ENCODE measurements at places on chromosomes 3 and 15.
A peak's percentile ranks its signal among the peaks of the same experiment; 100 is the strongest.

DNA sequence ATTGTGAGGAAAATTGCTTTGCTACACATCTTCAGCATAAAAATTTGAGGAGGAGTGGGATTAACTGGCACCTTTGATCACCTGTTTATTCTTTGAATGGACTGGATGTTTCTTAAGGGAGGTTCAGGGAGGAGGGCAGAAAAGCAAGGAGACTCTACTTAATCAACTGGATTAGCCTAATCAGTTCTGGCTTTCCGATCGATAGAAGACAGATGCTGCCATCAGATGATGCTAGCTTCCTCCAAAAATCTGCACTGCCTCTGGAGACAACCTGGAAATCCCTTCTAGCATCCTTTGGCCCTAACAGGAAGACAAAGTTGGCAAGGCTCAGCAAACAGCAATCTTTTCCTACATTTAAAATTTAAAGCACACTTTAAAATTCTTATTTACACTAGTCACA is 197.8 kb downstream of the EBLN2 start:
- DNase-seq = no peak

- no peak for DNase-seq
These were observed 77.6 kb upstream of the FRMD4B start for GRCh38 chr3:69463531-69463930.

DNA sequence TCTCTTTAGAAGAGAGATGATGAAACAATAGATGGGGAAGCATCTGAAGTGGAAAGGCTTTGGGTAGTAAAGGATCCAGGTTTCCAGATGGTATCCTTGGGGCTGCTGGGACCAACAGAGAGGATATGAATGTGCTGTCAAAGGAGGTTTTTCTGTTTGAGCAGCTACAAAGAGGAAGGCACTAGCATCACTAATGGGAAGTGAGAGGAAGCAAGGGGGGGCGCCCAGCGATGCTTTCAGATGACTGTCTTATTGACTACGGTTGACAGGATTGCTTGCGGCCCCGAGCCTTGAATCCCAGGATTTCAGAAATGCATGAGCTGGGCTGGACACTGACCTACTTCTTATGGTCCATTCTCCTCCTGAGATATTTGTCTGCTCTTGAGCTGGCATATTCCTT is 103.8 kb upstream of the GALNT15 start:
- DNase-seq = no peak

DNA sequence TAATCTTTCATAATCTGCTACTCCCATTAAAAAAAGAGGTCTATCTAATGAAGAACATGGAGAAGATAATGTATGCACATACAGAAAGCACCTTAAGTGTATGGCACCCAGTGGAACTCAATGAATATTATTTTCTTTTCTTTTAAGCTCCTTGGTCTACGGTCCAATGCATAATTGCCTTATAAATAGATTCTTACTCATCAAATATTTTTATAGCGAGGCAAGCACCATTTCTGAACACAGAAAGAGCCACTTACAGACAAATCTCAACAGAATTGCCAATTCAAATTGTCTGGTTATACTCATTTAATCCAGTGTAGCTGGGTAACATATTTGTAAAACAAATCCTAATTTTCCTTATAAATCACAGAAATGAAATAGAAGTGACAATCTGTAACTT is 6.3 kb downstream of the PDZRN3 start:
- no peak for DNase-seq

GRCh38 chr3:108755686-108756085 is 1.5 kb downstream of the RETNLB start:
- no peak for DNase-seq

- no peak for DNase-seq
These were observed 637.7 kb upstream of the TBL1XR1 start for GRCh38 chr3:177835008-177835407.

DNA sequence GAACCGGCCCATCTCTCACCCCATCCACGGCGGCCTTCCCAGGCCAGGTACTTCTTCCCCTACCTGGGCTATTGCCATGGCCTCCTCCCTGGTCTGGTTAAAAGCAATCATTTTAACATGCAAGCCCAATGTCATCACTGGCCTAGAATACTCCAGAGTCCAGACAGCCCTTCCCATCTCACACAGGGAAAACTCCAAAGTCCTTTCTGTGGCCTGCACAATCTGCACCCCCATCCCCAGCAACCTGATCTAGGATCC is 45.8 kb upstream of the SLCO2A1 start:
- no peak for DNase-seq

GRCh38 chr3:10549617-10550230 is 44.3 kb upstream of the ATP2B2 start:
- DNase-seq = no peak

DNA sequence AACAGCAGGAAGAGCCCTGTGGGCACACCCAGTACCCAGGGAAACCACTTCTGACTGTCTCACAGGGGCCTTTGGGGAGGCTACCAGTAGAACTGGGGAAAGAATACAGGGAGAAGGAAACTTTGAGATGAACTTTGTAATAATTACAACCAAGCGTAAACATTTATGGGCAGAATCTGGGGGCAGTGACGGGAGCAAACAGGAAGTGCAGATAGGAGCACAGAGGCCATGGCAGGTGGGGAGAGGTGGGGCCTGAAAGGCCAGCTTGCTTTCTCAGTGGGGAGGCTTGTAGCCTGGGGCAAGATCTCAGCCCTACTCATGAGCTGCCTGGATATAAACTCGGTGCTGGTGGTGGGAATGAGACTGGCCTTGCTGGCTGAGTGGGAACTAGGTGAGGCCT is 209.8 kb downstream of the PLCH1 start:
- DNase-seq = no peak

GRCh38 chr3:151214459-151214858 is 11.4 kb upstream of the GPR171 start:
- no peak for DNase-seq

DNA sequence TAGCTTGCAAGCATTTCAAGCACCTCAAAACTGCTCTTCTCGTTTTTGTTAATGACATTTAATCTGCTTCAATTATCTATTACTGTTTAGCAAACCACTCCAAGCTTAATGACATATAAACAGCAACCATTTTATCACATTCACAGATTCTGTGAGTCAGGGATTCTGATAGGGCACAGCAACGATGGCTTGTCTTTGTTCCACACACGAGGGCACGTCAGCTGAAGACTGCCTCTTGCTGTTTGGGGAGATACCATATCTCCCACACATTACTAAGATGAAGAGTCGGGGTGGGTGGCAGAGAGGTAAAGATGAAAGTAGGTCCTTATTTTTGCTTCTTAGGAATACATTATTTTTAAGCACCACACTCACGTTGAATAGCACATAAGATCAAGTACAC is 19.3 kb downstream of the CPOX start:
- DNase-seq = no peak

DNA sequence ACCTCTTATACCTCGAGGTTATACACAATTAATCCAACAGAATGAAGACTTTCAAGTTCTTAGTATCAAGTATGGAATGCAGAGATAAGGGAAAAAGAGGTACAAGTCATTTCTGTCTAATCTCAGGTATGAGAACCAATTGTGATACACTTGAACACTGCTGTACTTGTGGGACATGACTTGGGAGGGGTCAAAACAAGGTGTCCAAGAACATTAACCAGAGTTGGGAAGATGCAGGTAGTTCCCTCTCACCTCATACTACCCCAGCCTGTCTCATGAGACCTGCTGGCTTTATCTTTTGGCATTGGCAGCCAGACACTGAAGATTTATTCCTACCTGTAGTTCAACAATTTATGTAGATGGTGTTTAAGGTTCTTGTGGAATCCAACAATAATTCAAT is 209.7 kb downstream of the NR1D2 start:
- DNase-seq = no peak

- DNase-seq = no peak
These were observed 47.4 kb upstream of the ZBTB20 start for GRCh38 chr3:115194476-115194875.

DNA sequence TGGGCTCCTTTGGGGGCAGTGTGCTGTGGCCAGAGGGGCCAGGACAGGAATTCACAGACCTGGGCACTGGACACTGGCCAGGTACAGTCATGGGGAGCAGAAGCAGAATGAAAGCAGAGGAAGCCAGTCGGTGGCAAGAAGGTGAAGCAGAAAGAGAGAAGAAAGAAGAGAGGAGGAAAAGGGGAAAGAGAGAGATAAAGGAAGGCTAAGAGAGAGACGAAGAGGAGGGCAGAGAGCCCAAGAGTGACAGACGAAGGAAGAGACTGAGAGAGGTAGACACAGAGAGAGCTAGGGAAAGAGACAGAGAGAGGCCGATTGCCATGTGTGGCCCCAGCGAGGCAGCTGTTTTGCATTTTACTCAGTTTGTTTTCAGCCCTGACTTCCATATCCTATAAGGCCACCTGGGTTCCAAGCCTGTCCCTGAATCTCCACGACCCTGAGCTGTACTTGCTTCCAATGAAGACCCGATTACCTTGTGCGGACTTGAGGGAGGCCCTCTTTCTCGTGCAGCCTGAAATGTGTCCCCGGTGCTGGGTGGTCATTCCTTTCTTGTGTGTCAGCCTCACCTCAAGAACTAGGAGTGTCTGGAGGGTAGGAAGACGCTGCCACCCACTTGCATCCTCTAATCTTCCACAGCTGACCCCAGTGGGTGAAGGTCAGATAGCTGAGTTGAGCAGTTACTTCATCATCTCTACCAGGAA is 73.9 kb downstream of the LSM3 start:
- no peak for DNase-seq

GRCh38 chr3:74004386-74004785 is 379.6 kb upstream of the PDZRN3 start:
- no peak for DNase-seq

- DNase-seq = peak; percentile 36
These were observed 11.3 kb upstream of the IQGAP1 start for GRCh38 chr15:90376789-90377188.

DNA sequence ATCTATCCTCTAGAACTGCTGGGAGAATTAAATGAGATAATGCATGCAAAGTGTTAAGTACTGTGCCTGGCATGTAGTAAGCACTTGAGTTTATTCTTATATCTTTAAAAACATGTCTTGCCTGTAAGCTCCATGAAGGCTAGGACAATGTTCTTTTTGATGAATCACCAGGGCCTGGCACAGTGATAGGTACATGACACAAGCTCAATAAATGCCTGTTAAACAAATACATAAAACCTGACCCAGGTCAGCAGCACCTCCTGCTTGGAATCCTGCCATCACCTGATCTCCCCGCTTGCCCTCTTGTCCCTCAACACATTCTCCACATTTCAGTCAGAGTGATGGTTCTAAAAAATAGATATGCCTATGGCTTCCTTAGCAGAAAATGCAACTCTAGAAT is 186.8 kb downstream of the CHST2 start:
- no peak for DNase-seq

DNA sequence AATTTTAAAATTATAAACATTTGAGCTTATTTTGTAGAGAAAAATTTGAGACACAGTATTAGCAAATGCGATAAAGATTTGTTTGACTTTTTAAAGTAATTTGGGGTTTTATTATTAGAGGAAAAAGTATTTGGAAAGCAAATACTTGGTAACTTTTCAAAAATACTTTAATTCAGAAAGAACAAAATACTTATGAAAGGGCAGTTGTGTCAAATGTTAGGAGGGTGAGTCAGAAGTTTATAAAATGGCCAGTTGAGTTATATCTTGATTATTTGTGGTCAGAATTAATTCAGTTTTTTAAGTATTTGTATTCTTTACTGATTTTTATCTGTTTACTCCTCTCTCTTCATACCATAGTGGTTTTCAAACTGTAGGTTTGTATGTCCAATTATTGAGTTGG is 12.1 kb downstream of the LACTB start:
- DNase-seq = no peak

DNA sequence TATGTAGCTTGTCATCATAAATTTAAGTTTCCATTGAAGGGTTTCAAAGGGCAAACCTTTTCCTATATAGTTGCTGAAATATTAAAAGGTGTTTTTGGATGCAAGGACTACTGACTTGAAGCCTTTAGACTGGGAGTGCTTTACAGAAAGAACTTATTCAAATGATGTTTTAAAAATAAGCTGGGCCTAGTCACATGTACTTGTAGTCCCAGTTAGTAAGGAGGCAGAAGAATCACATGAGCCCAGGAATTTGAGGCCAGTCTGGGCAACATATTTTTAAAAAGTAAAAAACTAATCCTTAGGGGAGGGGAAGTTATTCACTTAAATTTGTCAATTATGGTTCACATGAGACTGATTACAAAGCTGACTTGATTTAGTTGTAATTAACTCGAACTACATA is 65.0 kb downstream of the SMARCC1 start:
- DNase-seq = no peak

DNA sequence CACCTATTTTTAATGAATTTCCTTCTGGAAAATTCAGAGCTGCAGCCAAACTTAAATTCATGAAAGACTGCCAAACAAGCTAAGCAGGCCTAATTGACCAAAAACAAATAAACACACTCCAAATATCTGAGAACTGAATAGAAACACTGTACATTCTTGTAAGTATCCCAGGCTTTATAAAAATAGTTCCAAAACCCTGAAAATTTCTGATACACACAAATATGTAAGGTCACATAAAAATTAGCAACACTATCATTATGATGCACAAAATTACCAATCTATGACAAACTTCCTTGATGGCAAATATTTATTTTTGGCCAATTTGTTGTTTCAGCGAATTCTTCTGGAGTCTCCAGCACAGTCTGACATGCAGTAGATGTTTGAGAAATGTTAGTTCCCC is 117.9 kb upstream of the UBE2E2 start:
- no peak for DNase-seq

DNA sequence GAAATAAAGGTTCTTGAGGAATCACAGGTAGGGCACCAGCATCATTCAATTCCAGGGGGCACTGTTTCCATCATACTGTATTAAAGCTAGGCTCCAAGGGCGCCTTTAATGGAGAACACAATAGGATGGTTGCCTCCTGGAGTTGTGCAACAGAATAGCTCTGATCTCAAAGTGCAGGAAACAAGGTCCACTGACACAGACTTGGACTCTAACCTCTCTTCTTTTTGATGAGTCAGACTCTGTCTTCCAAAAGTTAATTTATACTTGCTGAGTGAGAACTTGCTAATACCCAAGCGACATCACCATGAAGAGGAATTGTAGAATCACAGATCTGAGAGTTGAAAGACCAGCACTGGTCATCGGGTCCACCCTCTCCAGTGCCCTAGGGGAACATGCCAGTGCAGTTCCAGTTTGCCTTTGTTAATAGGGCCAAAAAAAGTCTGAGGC is 94.4 kb upstream of the PHLDB2 start:
- no peak for DNase-seq

- no peak for DNase-seq
These were observed 15.2 kb downstream of the MCM2 start for GRCh38 chr3:127613406-127613805.

DNA sequence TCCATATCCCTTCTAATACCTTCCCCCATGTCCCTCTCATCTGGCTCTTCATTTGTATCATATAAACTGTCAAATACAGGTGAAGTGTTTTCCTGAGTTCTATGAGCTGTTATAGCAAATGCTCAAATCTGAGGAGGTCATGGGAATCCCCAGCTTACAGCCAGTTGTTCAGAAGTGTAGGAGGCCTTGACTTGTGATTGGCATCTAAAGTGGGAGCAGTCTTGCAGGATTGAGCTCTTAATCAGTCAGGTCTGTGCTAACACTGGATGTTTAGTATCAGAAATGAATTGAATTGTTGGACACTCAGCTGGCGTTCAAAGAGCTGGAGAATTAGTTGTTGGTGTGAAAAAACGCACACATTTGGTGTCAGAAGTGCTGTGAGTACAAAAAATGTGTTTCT is 65.0 kb downstream of the IFT57 start:
- no peak for DNase-seq
